CD4-positive, CD25-positive, alpha-beta regulatory T cell (primary cell): ENCODE measurements at places on chromosomes 5 and 9. TPM values are rescaled to one million over a fixed set of nuclear protein-coding genes. Genes with fewer than 3 reads are reported as not detected.

The TMED7 gene
- 37.6 TPM for total RNA-seq

The PTPRD gene
- 0.47 TPM for total RNA-seq

- no peak overlapping the region for H3K27ac ChIP-seq
- DNase-seq, result no peak
- H3K4me1 ChIP-seq, result no peaks in the 10 kb centered on the region
- H3K27me3 ChIP-seq, result no peaks in the 10 kb centered on the region
Measured at GRCh38 chr9:131468031-131468430, 34.7 kb upstream of the POMT1 start.

- H3K36me3 ChIP-seq, result no peaks in the 10 kb centered on the region
- no peaks in the 10 kb centered on the region for H3K27me3 ChIP-seq
- no peak for DNase-seq
Measured at GRCh38 chr5:135438636-135439221, 8.4 kb downstream of the DCANP1 start.

GRCh38 chr5:83516377-83516776 is 44.8 kb downstream of the VCAN start:
- no peak for DNase-seq
- H3K27me3 ChIP-seq, result no peaks in the 10 kb centered on the region
- no peaks in the 10 kb centered on the region for H3K4me1 ChIP-seq

DNA sequence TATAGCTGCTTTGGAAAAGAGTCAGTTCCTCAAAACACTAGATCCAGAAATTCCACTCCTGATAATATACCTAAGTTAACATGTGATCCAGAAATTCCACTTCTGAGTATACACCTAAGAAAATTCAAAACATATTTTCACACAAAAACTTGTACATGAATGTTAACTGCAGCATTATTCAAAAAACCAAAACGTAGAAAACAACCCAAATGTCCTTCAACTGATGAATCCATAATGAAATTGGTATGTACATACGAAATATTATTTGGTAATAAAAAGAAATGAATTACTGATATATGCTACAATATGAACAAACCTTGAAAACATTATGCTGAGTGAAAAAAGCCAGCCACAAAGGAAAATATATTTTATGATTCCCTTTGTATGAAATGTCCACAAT is 16.5 kb upstream of the AFF4 start:
- H3K4me1 ChIP-seq, result no peaks in the 10 kb centered on the region
- DNase-seq, result no peak
- H3K27me3 ChIP-seq, result no peaks in the 10 kb centered on the region
- H3K36me3 ChIP-seq, result no peaks in the 10 kb centered on the region

DNA sequence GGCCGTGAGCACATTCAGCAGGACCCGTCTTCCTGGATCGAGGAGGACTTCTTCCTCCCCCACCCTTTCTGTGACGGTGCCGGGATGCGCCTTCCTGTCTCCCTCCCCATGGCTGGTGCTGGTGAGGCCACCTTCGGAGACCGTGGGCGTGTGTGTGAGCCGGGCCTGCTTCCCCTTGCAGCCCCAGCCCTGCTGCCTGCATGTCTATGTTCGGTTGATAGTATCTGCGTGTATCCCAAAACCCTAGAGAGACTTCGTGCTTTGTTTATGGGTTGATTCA is 12.8 kb downstream of the CEP72 start:
- H3K27me3 ChIP-seq, result no peaks in the 10 kb centered on the region
- DNase-seq, result no peak
